ENCODE measurements at places on chromosomes 1 and 21.

- DNase-seq: no peak
Measured at GRCh38 chr1:12634156-12634555, 9.7 kb upstream of the AADACL4 start.

DNA sequence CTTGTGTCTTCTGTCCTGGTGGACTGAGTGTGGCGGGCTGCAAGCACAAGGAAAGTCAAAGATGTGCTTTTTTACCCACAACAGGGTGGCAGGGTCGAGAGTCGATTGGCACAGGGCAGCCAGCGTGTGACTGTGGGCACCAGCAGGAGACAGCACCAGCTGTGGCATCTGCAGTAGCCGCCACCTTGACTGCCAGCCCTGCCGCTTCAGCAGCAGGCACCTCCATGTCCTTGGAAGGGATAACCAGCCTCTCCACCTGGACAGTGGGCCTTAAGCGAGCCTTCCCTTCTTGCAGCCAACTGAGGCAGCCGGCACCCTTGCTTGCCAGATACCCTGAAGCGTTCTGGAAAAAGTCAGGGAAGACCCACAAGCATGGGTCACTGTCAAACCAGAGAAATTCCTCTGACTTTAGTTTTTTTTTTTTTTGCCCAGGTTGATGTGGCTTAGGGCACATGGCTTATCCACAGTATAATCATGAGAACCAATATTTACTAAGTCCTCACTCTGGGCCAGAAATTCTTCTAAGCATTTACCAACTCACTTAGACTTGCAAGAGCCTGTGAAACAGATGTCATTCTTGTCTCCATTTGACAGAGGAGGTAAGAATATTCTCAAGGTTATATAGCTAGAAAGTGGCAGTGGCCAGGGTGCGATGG is 30.1 kb upstream of the PTGFRN start:
- DNase-seq: no peak

DNA sequence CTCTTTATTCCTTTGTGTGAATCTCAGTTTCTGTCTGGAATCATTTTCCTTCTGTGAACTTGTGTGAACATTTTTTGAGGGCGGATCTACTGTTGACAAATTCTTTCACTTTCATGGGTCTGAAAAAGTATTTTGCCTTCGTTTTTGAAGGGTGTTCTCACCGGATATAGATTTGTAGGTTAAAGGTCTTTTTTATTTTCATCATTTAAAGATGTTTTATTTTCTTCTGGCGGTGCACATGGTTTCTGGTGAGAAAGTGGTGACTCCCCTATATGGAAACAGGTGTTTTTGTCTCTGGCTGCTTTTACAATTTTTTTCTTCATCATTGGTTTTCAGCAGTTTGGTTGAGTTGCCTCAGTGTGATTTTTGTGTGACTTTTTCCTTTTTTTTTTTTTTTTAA is 94.9 kb downstream of the DYRK1A start:
- DNase-seq: peak; percentile 60

- peak; percentile 86 for DNase-seq
Measured at GRCh38 chr1:21077085-21077484, 99.6 kb downstream of the EIF4G3 start.

- no peak for DNase-seq
Measured at GRCh38 chr1:44200336-44200735, 12.9 kb upstream of the DMAP1 start.
